ENCODE measurements at places on chromosomes 12 and 14. TPM values are rescaled to one million over a fixed set of nuclear protein-coding genes. Genes with fewer than 3 reads are reported as not detected.
A peak's percentile ranks its signal among the peaks of the same experiment; 100 is the strongest.

- no peak overlapping the region for H3K4me3 ChIP-seq
- DNase-seq = no peak
- H3K27ac ChIP-seq = no peak overlapping the region
- no peaks in the 10 kb centered on the region for H3K27me3 ChIP-seq
- peaks cover 6% of the 10 kb centered on the region for H3K4me1 ChIP-seq
- no peaks in the 10 kb centered on the region for H3K36me3 ChIP-seq
These were observed 66.4 kb upstream of the TMEM263 start for GRCh38 chr12:106889326-106889725.

- no peaks in the 10 kb centered on the region for H3K27me3 ChIP-seq
- no peaks in the 10 kb centered on the region for H3K4me1 ChIP-seq
- no peak overlapping the region for H3K4me3 ChIP-seq
- no peak for DNase-seq
- H3K36me3 ChIP-seq = no peaks in the 10 kb centered on the region
- no peak overlapping the region for H3K27ac ChIP-seq
These were observed 19.9 kb downstream of the SLC35F4 start for GRCh38 chr14:57845802-57846531.

GRCh38 chr14:74599321-74599761 is 12.7 kb downstream of the LTBP2 start:
- peaks cover 62% of the 10 kb centered on the region for H3K4me1 ChIP-seq
- peak overlapping the region; percentile 42 for H3K27ac ChIP-seq
- no peaks in the 10 kb centered on the region for H3K27me3 ChIP-seq
- H3K36me3 ChIP-seq = peaks cover 27% of the 10 kb centered on the region
- H3K4me3 ChIP-seq = no peak overlapping the region

- H3K36me3 ChIP-seq = no peaks in the 10 kb centered on the region
- no peaks in the 10 kb centered on the region for H3K27me3 ChIP-seq
- H3K4me3 ChIP-seq = no peak overlapping the region
- H3K27ac ChIP-seq = no peak overlapping the region
- no peak for DNase-seq
These were observed 62.9 kb upstream of the METAP2 start for GRCh38 chr12:95411057-95411456.

DNA sequence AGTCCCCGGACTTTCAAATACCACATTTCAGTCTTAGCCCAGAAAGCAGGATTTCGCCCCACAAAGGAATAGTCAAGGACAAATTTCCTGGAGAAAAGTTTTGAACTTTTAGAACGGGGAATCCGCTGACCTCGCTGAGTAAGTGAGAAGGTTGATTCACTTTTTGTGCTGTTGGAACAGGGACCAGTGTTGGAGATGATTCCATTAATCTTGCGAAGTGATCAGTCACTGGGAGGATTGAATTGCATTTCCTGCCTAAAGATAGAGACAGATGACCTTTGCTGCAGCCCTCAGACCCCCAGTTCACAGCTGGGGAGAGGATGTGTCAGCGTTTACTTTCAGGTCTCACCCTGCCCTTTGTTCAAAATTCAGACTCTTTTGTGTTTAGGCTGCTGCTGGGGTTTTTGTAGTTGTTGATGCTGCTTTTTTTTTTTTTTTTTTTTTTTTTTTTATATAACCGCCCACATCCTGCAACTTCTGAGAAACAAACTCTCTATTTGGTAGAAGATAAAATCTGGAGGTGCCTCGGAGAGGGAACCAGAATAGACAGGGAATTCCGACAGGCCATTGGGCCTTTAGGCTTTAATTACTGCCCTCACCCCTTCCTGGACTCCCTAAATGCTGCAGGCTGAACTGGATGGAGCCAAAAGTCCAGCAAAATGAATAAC is 9.8 kb upstream of the KDM2B start:
- peak overlapping the region; percentile 57 for H3K4me3 ChIP-seq
- DNase-seq = no peak
- H3K27ac ChIP-seq = peak overlapping the region; percentile 69
- H3K36me3 ChIP-seq = no peaks in the 10 kb centered on the region
- H3K4me1 ChIP-seq = peaks cover 16% of the 10 kb centered on the region

- DNase-seq = no peak
- H3K36me3 ChIP-seq = no peaks in the 10 kb centered on the region
- H3K27ac ChIP-seq = no peak overlapping the region
- H3K4me3 ChIP-seq = no peak overlapping the region
- H3K27me3 ChIP-seq = no peaks in the 10 kb centered on the region
- peaks cover 12% of the 10 kb centered on the region for H3K4me1 ChIP-seq
These were observed 33.5 kb downstream of the MED13L start for GRCh38 chr12:116244001-116244400.

- H3K27me3 ChIP-seq = no peaks in the 10 kb centered on the region
- no peak overlapping the region for H3K4me3 ChIP-seq
- DNase-seq = no peak
- H3K36me3 ChIP-seq = no peaks in the 10 kb centered on the region
- H3K27ac ChIP-seq = no peak overlapping the region
These were observed 45.1 kb upstream of the TRAF3 start for GRCh38 chr14:102731871-102732800.

- no peak overlapping the region for H3K27ac ChIP-seq
- no peak overlapping the region for H3K4me3 ChIP-seq
- H3K36me3 ChIP-seq = no peaks in the 10 kb centered on the region
- peaks cover 88% of the 10 kb centered on the region for H3K27me3 ChIP-seq
- DNase-seq = no peak
These were observed 1.6 kb downstream of the HOXC9 start for GRCh38 chr12:54001283-54002187.

DNA sequence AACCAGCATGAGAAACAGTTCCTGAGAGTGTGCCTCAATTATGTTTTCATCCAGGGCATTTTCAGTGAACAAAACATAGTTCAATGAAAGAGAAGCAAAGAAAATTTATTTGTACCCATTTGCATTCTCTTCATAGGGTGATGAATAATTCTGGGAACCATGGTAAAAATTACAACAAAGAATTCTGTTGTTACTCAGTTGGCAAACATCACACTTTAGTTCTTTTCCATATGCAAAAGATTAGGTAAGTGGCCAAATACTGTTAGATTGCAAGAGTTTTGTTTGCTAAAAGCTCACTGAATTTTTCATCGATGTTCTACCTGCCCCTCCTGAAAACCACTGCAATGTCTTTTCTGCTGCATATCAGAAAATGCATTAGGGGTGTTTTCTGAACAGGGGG is 132.4 kb upstream of the RGS6 start:
- no peak overlapping the region for H3K4me3 ChIP-seq
- no peak for DNase-seq
- no peaks in the 10 kb centered on the region for H3K27me3 ChIP-seq
- no peaks in the 10 kb centered on the region for H3K36me3 ChIP-seq

- no peaks in the 10 kb centered on the region for H3K27me3 ChIP-seq
- no peaks in the 10 kb centered on the region for H3K4me1 ChIP-seq
- H3K36me3 ChIP-seq = no peaks in the 10 kb centered on the region
- DNase-seq = no peak
These were observed 175.1 kb upstream of the SFSWAP start for GRCh38 chr12:131535779-131536178.

- peaks cover 39% of the 10 kb centered on the region for H3K36me3 ChIP-seq
- H3K27me3 ChIP-seq = no peaks in the 10 kb centered on the region
These were observed 65.8 kb downstream of the RIN3 start for GRCh38 chr14:92579244-92579936.

- H3K36me3 ChIP-seq = no peaks in the 10 kb centered on the region
- no peaks in the 10 kb centered on the region for H3K27me3 ChIP-seq
- no peaks in the 10 kb centered on the region for H3K4me1 ChIP-seq
- no peak for DNase-seq
- H3K27ac ChIP-seq = no peak overlapping the region
- H3K4me3 ChIP-seq = no peak overlapping the region
These were observed 6.9 kb upstream of the SPRYD4 start for GRCh38 chr12:56461235-56462159.

- no peaks in the 10 kb centered on the region for H3K36me3 ChIP-seq
- H3K4me3 ChIP-seq = no peak overlapping the region
- H3K27me3 ChIP-seq = no peaks in the 10 kb centered on the region
- DNase-seq = no peak
- peaks cover 4% of the 10 kb centered on the region for H3K4me1 ChIP-seq
These were observed 190.6 kb downstream of the TMX1 start for GRCh38 chr14:51430633-51431032.

- peaks cover 29% of the 10 kb centered on the region for H3K36me3 ChIP-seq
- H3K4me1 ChIP-seq = peaks cover 14% of the 10 kb centered on the region
- DNase-seq = no peak
- H3K27ac ChIP-seq = no peak overlapping the region
- no peak overlapping the region for H3K4me3 ChIP-seq
These were observed 4.3 kb downstream of the STRAP start for GRCh38 chr12:15886372-15887042.

- no peak overlapping the region for H3K4me3 ChIP-seq
- no peak overlapping the region for H3K27ac ChIP-seq
- no peaks in the 10 kb centered on the region for H3K36me3 ChIP-seq
- H3K27me3 ChIP-seq = no peaks in the 10 kb centered on the region
These were observed 318.6 kb upstream of the FAR2 start for GRCh38 chr12:28830491-28830890.

- no peaks in the 10 kb centered on the region for H3K27me3 ChIP-seq
- H3K27ac ChIP-seq = no peak overlapping the region
- H3K4me3 ChIP-seq = no peak overlapping the region
- no peak for DNase-seq
- no peaks in the 10 kb centered on the region for H3K36me3 ChIP-seq
These were observed 25.5 kb upstream of the TXNRD1 start for GRCh38 chr12:104189915-104190555.

GRCh38 chr14:84750763-84751554 is 779.0 kb upstream of the FLRT2 start:
- no peak overlapping the region for H3K27ac ChIP-seq
- H3K4me1 ChIP-seq = no peaks in the 10 kb centered on the region
- H3K36me3 ChIP-seq = no peaks in the 10 kb centered on the region
- no peak overlapping the region for H3K4me3 ChIP-seq

DNA sequence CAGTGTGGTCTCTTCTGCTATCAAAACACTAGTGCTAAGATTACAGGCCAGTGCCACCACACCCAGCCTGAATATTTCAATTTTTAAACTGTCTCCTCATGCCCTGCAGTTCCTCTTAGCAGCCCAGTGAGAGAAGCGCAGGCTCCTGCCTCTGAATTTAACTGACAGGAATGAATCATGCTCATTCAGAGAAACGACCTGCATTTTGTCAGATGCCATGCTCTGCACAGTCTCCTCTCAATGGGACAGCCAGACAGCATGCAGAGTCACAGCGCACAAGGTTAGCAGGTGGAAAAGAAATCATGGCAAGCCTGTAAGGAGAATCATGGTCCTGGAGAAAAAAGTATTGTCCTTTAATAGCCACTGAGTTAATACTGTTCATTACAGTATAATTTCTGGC is 691.0 kb upstream of the SEL1L start:
- H3K27me3 ChIP-seq = no peaks in the 10 kb centered on the region
- H3K36me3 ChIP-seq = no peaks in the 10 kb centered on the region
- no peak overlapping the region for H3K4me3 ChIP-seq
- no peaks in the 10 kb centered on the region for H3K4me1 ChIP-seq
- no peak for DNase-seq
- no peak overlapping the region for H3K27ac ChIP-seq

- DNase-seq = no peak
- H3K27me3 ChIP-seq = no peaks in the 10 kb centered on the region
- H3K27ac ChIP-seq = peak overlapping the region; percentile 13
- H3K4me3 ChIP-seq = no peak overlapping the region
- no peaks in the 10 kb centered on the region for H3K4me1 ChIP-seq
These were observed 10.2 kb upstream of the C12orf43 start for GRCh38 chr12:121026274-121027045.

DNA sequence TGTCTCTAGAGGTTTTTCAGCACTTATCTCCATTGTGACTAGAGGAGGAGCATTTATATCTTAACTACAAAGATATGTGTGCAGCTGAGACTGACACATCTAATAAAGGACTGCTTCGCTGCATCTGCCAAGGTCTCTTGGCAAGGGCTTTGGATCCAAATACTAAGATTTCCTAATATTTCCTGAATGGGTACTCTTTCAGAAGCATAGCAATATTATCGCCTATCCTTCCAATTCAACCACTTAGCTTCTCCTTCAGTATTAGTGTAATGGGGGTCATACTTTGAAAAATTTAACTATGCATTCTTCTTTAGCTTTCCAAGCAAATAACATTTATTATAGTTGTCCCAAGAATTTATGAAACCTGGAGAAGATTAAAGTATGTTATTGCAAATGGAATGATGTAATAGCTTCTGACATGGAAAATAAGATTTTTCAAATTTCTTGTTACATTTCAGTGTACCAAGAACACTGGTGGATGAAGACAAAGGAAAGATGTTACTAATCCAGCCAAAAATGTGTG is 243.0 kb upstream of the PDE3A start:
- no peak overlapping the region for H3K27ac ChIP-seq
- H3K4me3 ChIP-seq = no peak overlapping the region
- H3K27me3 ChIP-seq = no peaks in the 10 kb centered on the region
- no peak for DNase-seq
- H3K4me1 ChIP-seq = no peaks in the 10 kb centered on the region
- H3K36me3 ChIP-seq = no peaks in the 10 kb centered on the region

DNA sequence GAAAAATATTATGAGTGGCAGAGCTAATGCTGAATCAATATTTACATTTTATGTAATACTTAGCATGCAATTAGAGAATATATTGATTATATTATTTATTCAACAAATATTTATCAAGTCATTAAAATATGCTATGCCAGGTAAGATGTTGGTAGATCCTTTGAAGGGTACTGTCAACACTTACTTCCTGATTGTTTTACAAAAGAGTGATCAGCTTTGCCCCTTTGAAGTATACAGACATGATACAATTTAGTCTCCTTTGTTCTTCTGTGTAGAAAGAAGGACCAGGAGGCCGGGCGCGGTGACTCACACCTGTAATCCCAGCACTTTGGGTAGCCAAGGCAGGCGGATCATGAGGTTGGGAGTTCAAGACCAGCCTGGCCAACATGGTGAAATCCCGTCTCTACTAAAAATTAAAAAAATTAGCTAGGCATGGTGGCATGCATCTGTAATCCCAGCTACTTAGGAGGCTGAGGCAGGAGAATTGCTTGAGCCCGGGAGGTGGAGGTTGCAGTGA is 73.9 kb upstream of the IFNG-AS1 start:
- no peak overlapping the region for H3K27ac ChIP-seq
- DNase-seq = no peak
- no peaks in the 10 kb centered on the region for H3K27me3 ChIP-seq
- H3K36me3 ChIP-seq = no peaks in the 10 kb centered on the region
- no peak overlapping the region for H3K4me3 ChIP-seq

GRCh38 chr12:14058717-14059116 is 77.3 kb upstream of the GRIN2B start:
- no peak overlapping the region for H3K27ac ChIP-seq
- H3K36me3 ChIP-seq = no peaks in the 10 kb centered on the region
- no peak overlapping the region for H3K4me3 ChIP-seq
- DNase-seq = no peak

Gene FAM186B
- total RNA-seq = not detected

Gene INSM2
- total RNA-seq = not detected

Gene ITGB7
- 4.2 TPM for total RNA-seq

Gene ITGA5
- 50.5 TPM for total RNA-seq

Gene WNT5B
- total RNA-seq = 5.6 TPM

Gene SLC25A47
- not detected for total RNA-seq

Gene SSTR1
- 0.19 TPM for total RNA-seq

Gene EGLN3
- 29.0 TPM for total RNA-seq

Gene DDN
- total RNA-seq = 0.26 TPM

Gene TPPP2
- not detected for total RNA-seq

Gene KCNA1
- not detected for total RNA-seq

Gene SLCO1B1
- total RNA-seq = not detected

Gene NPFF
- 0.70 TPM for total RNA-seq
